ENCODE measurements at places on chromosomes 6 and 20.

DNA sequence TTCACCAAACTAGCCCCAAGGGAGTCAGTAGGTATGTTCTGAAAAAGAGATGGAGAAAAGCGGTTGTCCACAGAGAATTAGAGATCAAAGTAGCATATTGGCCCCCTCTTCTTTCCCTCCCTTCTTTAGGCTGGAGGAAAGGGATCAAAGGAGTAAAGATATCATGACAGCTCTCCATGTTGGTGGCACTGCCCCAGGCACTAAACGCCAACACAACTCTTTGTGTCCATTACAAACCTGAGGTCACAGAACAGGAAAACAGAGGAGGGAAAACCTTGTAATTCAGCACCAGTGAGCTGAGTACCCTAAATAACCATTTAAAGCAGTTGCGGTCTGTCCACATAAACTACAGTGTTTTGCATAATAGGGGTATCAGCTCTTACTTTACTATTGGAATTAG is 113.0 kb upstream of the TFAP2D start:
- no peak for DNase-seq

DNA sequence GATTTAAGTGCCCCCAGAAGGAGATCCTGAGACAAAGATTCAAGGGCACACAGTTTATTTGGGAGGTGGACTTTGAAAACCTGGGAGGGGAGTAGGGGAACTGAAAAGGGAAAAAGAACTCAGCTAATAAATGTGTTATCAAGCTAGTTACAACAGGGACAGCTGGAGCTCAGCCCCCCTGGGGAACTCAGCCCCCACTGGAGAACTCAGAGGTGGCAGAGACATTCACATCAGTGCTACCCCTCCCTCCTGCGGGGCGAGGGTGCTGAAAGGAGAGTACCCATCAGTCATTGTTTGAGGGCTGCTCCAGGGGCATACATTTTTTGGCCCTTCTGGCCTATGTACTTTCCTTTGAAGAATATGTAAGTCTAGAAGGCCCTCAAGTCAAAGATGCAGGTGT is 101.4 kb downstream of the LRFN2 start:
- DNase-seq: no peak

GRCh38 chr6:34157236-34157830 is 11.4 kb upstream of the GRM4 start:
- DNase-seq: no peak

GRCh38 chr6:18457065-18457737 is 70.1 kb downstream of the RNF144B start:
- no peak for DNase-seq

GRCh38 chr20:52972190-52972937 is at the start of gene TSHZ2:
Gene TSHZ2, plus strand, starts transcription at chr20:52972358. Its CDS starts 936 bp downstream, at chr20:52973294.
- no peak for DNase-seq

GRCh38 chr6:53913286-53913685 is 118.5 kb downstream of the LRRC1 start:
- no peak for DNase-seq

GRCh38 chr6:163405412-163406309 is 8.9 kb upstream of the QKI start:
- no peak for DNase-seq

DNA sequence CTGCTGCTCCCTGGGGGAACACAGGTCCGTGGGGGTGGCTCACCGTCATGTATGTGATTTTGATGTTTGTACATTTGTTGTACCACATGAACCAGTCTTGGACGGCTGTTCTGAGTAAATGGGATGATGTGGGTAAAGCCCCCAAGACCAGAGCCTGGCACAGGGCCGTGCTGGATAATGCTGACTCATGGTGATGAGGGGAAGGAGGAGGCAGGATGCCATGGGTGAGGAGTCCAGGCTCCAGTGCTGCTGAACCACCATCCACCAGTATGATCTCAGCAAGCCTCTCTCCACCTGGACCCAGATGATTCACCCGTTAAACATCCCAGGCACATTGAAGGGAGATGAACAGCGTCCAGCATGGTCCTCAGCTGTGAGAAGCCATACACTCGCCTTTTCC is 9.6 kb upstream of the APCDD1L start:
- no peak for DNase-seq

DNA sequence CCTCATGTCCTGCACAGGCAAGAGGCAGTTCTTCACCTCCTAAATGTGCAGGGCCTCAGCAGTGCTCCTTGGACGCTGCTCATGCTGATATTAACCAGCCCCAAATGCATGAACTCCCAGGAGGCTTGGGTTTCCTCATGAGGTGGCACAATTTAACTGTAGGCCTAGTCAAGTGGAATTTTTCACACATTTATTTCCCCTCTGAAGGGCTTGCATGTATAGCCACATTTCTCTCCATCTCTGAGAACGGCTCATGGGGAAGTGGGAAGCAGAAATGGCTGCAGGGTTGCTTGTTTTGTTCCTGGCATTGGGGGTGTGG is 72.8 kb upstream of the PAX1 start:
- DNase-seq: no peak

GRCh38 chr20:53891306-53891894 is 179.0 kb downstream of the BCAS1 start:
- no peak for DNase-seq

DNA sequence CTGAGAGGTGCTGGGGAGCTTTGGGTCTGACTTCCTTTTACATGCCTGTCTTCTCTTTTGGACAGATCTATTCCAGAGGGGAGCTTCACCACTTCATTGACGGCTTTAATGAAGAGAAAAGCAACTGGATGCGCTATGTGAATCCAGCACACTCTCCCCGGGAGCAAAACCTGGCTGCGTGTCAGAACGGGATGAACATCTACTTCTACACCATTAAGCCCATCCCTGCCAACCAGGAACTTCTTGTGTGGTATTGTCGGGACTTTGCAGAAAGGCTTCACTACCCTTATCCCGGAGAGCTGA is 13.1 kb downstream of the PRDM1 start:
- DNase-seq: no peak

GRCh38 chr6:113888493-113888892 is 31.3 kb downstream of the MARCKS start:
- no peak for DNase-seq

- no peak for DNase-seq
These were observed 102.2 kb upstream of the SASH1 start for GRCh38 chr6:148240461-148240840.

- DNase-seq: no peak
These were observed 9.5 kb upstream of the SLC17A3 start for GRCh38 chr6:25883536-25883935.

DNA sequence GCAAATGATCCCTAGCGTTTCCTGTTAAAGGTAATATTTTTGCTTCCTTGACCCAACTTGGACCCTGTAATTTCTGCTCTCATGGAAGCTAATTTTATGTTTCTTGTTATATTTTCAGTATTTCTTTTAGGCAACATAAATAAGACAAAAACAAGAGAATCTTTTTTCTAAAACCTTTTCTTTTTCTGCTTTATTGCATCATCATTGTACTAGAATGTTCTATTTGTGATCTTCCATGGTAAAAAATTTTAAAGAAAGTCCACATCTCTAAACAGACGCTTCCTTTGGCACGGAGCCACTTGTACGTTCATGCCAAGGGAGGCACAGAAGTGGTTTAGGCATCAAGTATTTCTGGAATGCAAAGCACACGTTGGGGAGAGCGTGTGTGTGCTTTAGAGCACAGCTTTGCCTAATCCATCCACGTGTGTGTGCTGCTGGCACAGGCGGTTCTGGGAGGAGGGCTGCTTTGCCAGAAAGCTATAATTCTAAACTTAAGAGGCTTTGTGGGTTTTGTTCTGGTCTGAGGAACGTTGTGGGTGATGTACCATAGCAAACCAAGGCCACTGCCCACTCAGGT is 98.3 kb downstream of the SASH1 start:
- no peak for DNase-seq

DNA sequence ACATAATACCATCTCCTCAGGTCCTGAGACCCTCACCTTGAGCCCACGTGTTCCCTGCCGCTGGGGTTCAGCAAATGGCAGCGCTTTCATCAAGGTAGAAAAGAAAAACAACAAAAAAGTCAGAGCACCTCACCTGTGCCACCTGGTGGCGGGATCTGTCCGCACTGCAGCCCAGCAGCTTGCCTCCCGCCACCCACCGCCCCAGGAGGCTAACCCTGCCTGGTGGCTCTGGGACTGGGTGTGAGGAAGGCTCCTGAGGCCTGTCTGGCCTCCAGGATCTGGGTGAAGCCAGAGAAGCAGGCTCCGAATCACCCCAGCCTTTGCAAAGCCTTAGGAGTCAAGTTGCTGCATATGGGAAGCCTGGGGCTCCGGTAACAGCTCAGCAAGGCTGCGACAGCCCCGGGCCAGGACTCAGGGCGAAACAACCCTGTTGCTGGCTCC is 270.8 kb downstream of the BMP7 start:
- DNase-seq: no peak

GRCh38 chr20:17619351-17620093 is 49.6 kb downstream of the DSTN start:
- DNase-seq: no peak

- DNase-seq: no peak
These were observed 424.2 kb upstream of the SLC35B3 start for GRCh38 chr6:8859501-8859900.

DNA sequence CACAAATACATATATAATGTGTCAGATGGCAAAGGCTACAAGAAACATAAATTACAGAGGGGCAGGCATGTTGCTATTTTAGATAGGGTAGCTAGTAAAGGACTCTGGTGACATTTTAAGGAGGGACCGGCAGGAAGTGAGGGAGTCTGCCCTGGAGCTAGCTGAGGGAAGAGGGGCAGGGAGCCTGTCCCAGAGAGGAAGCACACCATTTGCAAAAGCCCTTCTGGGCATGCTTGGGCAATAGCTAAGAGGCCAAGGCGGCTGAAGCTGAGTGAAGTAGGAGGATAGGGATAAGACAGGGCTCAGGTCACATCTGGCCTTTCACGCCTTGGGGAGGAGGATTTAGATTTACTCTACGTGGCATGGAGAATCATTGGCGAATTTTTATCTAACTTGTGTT is 96.2 kb downstream of the RTN4IP1 start:
- no peak for DNase-seq

- no peak for DNase-seq
These were observed 29.4 kb downstream of the NR2E1 start for GRCh38 chr6:108195209-108195608.

- DNase-seq: no peak
These were observed 2.6 kb upstream of the ANKRD6 start for GRCh38 chr6:89430201-89430962.

- peak; percentile 84 for DNase-seq
These were observed at the start of gene CITED2 for GRCh38 chr6:139374357-139375225. Gene CITED2, minus strand, starts transcription at chr6:139374648. Its CDS starts 704 bp downstream, at chr6:139373944.

DNA sequence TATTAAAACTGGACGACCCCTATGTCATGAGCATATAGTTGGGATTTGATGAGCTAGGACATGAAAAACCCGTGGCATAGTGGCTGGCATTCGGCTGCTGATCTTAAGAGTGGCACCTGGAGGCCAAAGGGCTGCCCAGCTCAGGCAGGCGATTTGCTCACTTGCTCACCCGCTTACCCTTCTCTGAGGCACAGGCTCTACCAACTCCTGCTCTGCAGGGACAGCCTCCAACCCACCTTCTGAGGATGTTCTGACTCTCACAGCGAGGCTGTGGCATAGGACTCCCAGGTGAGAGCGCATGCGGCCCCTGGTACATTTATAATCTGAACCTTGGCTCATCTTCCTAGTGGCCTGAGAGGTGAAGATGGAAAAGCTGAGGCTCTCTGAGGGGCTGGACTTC is 995 bp downstream of the RSPO4 start:
- DNase-seq: no peak

DNA sequence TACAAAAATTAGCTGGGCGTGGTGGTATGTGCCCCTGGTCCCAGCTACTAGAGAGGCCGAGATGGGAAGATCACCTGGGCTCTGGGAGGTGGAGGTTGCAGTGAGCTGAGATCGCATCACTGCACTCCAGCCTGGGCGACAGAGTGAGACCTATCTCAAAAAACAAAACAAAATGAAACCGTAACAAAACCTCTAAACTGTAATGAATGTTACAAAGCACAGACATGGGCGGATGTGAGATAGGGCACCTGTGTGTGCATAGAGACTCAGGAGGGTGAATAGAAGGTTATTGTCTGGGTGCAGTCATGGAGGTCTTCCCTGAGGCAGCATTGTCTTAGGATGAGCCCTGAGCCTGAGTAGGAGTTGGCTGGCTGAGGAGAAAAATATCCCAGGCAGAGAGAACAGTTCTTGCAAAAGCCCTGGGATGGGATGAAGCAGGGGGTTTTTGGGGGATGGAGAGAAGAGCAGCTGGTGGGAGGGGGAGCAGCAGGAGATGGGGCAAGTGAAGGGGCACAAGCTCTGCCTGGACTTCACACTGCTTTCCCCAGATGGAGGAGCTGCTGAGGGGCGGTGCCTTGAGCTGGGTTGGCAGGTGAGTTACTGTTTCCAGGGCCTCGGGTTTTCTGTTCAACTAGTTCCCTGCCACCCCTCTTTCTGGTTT is 5.2 kb downstream of the BCAS4 start:
- no peak for DNase-seq

GRCh38 chr6:68039641-68040311 is 595.3 kb upstream of the ADGRB3 start:
- DNase-seq: no peak
